ENCODE measurements at places on chromosomes 5 and 9.

- DNase-seq = no peak
Measured at GRCh38 chr5:123035918-123036390, 571 bp downstream of the PPIC start.

DNA sequence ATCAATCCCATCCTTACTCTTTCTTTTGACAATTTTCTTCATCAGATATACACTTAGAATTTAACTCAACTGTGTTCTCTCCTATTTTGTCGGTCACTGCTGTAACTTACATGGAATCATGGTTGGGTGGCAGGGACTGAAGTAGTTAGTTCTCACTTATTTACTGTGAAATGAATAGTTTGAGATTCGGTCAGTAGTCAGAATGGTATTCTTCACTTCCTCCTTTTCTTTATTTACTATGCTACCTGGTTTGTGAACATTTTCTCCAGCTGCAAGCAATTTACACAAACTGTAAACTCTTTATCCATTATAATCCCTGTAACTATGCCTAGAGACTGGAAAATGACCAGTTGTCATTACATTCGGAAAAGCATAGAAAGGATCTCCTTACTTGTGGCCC is 41.5 kb upstream of the GDNF start:
- no peak for DNase-seq

- DNase-seq = peak; percentile 14
Measured at GRCh38 chr5:156815988-156816599, 34.0 kb upstream of the PPP1R2B start.

GRCh38 chr9:6229186-6229585 is 13.6 kb downstream of the IL33 start:
- DNase-seq = no peak

- DNase-seq = no peak
Measured at GRCh38 chr9:70987986-70988385, 133.4 kb downstream of the TRPM3 start.

DNA sequence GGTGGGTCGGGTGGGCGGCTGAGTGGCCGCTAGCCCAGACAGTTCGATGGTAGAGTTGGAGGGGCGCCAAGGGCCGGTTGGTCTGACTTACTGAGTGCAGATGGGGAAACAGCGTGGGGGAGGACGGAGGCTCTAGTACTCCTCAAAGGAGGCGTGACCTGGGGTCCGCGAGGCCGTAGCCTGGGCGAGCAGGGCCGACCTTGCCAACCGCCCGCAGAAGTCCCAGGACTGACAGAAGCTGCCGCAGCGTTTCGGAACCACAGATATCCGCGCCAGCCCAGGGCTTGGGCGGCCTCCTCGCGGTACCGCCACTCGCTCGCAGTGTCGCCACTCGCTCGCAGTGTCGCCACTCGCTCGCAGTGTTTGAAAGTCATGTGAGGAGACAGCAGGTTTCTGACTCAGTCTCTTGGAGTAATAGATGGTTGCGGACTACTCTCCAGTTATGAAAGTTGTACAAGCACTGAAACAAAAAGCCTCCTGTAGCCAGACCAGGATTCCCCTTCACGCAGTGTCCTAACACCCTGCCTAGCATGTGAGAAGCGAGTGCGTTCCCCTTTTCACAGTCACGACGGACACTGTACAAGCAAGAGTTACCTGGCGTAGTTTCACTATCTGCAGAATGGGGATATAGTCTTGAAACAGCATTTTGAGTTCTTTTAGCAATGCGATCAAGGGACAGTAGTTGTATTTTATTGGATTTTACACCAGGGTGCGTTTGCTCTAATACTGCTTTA is 674 bp downstream of the TMEM38B start:
- DNase-seq = peak; percentile 74

GRCh38 chr9:81737871-81738507 is 48.6 kb upstream of the TLE1 start:
- no peak for DNase-seq

- DNase-seq = no peak
Measured at GRCh38 chr5:127583866-127584265, 65.0 kb upstream of the CTXN3 start.

- DNase-seq = no peak
Measured at GRCh38 chr9:121219530-121219929, 17.9 kb upstream of the RAB14 start.

- DNase-seq = no peak
Measured at GRCh38 chr9:121280715-121281613, 13.0 kb downstream of the GSN start.

GRCh38 chr5:1779782-1780613 is 19.6 kb downstream of the MRPL36 start:
- DNase-seq = no peak

- no peak for DNase-seq
Measured at GRCh38 chr5:90994796-90995195, 388.3 kb downstream of the ARRDC3 start.

DNA sequence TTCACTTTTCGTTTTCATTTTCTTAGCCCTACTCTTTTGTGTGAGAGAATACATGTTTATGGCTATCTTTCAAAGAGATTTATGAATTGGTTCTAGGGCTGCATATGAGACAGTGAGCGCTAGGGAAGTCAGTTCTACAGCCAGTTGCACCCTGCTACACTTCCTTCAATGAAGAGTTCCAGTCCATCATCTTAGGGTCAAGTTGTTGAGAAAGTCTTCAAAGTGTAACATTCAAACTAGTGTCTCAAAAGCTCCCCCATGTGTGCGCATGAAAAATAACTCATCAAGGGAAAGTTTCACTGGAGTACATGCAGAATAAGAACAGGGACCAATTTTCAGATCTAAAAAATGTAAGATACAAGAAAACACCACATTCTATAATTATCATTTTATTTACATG is 317.2 kb downstream of the DEPDC1B start:
- DNase-seq = no peak

GRCh38 chr5:14408969-14409586 is 172.5 kb upstream of the OTULINL start:
- DNase-seq = no peak

GRCh38 chr5:87010736-87011135 is 256.9 kb upstream of the RASA1 start:
- no peak for DNase-seq

DNA sequence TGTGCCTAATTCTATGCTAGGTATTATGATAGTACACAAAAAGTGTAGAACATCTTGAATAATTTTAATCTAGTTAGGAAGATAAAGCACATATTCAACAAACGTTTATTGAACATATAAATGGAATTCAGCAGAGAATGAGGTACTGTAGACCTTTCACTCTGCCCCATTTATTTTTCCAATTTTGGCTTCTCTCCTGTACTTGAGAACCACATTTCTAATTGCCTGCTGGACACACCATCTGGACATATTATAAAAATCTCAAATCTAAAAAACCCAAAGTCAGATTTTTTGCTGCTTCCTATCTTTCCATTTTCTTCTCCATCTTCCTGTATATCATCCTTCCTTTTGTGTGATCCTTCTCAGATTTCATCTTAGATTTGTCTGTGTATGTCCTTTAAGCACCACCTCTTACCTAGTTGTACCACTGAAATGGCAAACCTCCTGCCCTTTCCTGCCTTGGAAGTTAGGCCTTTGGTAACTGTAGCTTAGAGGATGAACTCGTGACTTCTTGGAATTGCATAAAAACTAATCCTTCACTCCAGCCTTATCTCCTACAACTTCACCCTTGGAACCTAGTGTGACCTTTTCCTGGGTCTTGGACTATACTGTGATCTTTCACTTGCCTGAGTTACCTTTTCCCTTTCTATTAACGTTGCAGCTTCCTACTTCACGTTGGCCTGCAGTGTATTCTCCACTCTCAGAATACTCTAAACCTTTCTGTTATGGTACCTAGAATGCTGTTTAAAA is 8.8 kb downstream of the SLC26A2 start:
- DNase-seq = no peak

- no peak for DNase-seq
Measured at GRCh38 chr9:123662057-123662776, 267.7 kb downstream of the DENND1A start.

- DNase-seq = no peak
Measured at GRCh38 chr9:123689701-123690428, 240.1 kb downstream of the DENND1A start.

DNA sequence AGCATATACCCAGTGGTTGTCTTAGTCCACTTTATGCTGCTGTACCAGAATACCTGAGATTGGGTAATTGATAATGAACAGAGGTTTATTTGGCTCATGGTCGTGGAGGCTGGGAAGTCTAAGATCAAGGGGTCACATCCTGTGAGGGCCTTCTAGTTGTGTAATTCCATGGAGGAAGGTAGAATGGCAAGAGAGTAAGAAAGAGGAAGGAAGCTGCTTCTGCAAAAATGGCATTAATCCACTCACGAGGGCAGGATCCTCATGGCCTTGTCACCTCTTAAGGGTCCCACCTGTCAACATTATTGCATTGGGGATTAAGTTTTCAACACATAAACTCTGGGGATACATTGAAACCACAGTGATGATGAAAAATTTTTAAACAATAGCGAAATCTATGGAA is 17.0 kb downstream of the BTNL8 start:
- DNase-seq = no peak

DNA sequence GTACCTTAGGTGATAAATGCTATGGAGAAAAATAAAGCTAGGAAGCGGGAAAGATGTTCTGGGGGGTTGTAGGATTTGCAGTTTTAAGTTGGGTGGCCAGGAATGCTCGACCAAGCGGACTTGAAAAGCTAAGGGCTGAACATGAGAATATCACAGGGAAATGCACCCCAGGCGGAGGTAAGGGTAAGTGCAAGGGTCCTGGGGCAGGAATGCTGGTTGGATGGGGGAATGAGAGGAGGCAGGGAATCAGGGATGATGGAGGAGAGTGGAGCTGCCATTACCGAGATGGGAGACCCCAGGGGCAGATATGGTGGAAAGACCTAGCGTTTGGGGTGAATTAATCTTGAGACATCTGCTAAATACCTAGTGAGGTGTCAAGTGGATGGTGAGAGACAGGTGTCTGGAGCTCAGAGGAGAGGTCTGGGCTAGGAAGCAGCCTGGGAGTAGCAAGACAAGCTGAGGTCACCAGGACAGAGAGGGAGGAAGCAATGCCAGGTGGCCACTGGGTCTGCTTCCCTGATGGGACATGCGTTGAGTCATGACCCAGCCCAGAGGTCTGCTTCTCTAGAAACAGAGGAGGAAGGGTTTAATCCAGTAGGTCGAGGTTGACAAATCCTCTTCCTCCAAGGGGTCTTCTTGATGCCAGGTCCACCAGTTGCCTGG is 77.7 kb upstream of the ASS1 start:
- no peak for DNase-seq

- DNase-seq = no peak
Measured at GRCh38 chr9:114774524-114774923, 31.3 kb downstream of the TNFSF15 start.

- DNase-seq = no peak
Measured at GRCh38 chr5:51043745-51044144, 339.5 kb upstream of the ISL1 start.

GRCh38 chr5:87752362-87752761 is 339.6 kb upstream of the CCNH start:
- DNase-seq = no peak

DNA sequence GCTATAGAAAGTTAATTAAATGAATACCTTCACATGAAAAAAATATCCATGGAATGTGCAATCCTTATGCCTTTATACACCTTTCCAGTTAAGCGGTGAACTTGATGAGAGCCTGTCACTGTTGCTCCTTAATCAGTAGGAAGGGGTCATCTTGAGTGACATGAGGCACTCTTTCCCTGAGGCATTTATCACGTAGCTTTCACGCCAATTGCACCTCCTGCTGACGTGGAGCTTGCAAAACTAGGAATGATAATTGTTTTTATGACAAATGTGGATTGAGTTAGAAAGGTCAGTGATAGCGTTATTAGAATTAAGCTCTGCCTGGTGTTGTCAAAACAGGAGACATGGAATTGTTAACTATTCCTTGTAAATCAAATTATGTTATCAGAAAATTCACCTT is 79.7 kb downstream of the SLF1 start:
- no peak for DNase-seq

DNA sequence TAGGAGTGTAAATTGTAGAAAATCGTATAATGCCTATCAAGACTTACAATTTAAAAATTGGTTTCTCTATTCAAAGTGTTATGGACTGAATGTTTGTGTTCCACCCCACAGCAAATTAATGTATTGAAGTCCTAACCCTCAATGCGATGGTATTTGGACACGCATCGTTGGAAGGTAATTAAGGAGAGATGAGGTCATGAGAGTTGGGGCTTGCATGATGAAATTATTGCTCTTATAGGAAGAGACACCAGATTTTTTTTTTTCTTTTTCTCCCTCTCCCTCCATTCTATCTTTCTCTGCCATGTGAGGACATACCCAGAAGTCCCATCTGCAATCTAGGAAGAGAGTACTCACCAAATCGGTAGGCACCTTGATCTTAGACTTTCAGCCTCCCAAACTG is 189.2 kb downstream of the MAN2A1 start:
- DNase-seq = no peak

DNA sequence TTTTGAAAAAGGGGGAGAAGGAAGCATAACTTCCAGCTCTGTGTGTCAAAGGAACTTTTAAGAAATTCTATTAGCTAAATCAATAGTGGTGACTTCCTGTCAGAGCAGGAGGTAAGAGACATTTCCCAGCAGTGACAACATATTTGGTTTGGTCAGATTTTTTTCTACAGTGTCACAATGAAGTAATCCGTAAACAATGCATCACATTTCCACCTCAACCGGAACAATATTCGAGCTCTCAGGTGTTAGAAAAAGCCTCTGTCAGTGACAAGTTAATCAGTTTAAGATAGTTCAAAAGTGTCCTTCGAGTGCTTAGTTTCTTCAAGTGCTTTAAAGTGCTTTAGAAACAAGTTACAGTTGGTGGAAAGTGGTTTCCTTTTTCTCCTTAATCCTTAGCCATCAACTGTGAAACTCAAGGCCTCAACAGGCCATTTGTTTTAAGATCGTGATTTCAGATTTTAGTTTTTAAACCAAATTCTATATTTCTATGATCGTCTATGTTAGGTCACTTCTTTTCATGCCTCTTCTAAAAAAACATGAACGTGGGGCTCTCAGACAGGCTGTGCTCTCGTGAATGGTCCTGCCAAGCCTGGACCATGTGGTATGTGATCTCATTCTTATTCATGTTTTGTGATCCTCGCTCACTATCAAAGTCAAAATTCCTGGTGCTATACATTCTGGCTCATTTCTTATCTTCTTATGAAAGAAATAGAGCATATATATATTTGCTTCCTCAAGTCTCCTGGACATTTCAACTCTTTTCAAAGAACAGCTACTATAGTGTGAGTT is 181.9 kb upstream of the HMHB1 start:
- no peak for DNase-seq

DNA sequence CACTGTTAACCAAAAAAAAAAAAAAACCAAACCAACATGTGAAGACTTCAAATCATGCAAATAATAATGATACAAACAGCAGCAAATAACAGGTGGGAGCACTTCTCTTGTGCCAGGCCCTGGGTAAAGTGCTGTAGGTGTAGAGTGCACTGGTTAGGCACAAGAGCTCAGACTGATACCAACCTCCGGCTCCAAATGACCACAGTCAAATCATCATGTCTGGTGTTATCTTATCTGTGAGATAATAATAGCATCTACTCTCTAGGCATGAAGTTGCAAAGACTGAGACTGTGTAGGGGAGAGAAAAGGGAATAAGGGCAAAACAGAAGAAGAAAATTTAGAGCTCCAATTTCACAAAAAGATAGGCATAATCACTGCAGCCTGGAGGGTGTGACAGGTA is 159.5 kb downstream of the ARL15 start:
- DNase-seq = no peak
